ENCODE measurements at places on chromosomes 6 and 20.

GRCh38 chr6:127917766-127918165, 16.9 kb upstream of the THEMIS start:
- no peak for DNase-seq

GRCh38 chr20:7841971-7842310, 98.3 kb downstream of the HAO1 start:
- DNase-seq = no peak

GRCh38 chr6:31423550-31423949, 20.2 kb downstream of the MICA start:
- DNase-seq = no peak

- no peak for DNase-seq
Measured at GRCh38 chr20:61284752-61285151, 32.7 kb downstream of the CDH4 start.

GRCh38 chr6:37233541-37233940, 24.0 kb upstream of the TBC1D22B start:
- DNase-seq = no peak

GRCh38 chr6:30644769-30645168, 2.2 kb upstream of the C6orf136 start:
- no peak for DNase-seq

- DNase-seq = no peak
Measured at GRCh38 chr20:31747640-31748039, 8.6 kb downstream of the TPX2 start.

DNA sequence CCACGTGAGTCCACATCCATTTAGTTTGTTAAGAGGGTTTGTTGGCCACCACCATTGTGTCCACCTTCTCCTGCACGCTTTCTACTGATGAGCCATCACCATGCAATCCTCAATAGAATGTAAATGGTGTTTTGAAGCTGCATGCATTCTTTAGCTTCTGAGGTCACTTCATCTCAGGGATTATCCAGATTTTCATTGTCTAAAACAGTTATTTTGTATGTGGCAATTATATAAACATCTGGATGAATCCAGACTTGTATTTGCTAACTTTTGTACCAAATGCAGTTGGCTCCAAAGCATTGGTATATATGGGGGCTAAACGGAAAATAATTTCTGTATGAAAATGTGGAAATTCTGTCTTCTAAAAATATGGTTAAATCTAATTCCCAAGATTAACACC, 231.2 kb upstream of the ARID1B start:
- DNase-seq = no peak
